ENCODE measurements at places on chromosomes 2 and 18. TPM values are rescaled to one million over a fixed set of nuclear protein-coding genes. Genes with fewer than 3 reads are reported as not detected.

DNA sequence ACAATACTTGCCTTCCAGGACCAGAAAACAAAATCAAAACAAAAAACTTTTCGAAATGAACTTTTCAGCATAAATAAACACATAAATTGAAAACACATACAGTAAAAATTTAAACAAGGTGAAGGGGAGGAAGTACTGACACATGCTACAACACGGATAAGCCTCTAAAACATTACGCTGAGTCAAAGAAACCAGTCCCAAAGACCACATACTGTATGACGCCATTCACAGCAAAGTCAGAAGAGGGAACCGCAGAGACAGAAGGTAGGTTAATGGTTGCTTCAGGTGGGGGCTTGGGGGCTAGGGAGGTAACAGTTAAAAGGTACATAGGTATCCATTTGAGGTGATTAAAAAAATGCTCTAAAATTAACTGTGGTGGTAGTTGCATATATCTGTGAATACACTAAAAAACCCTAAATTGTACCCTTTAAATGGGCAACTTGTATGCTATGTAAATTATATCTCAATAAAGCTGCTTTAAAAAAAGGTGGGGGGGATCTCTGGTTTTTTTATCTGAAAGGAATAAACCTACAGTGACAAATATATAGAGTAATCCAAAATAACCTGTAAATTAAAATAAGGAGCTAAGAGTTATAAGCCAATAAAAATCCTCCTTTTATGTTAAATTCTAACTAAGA lies 7.1 kb downstream of the COX7A2L start:
- no peak for DNase-seq

DNA sequence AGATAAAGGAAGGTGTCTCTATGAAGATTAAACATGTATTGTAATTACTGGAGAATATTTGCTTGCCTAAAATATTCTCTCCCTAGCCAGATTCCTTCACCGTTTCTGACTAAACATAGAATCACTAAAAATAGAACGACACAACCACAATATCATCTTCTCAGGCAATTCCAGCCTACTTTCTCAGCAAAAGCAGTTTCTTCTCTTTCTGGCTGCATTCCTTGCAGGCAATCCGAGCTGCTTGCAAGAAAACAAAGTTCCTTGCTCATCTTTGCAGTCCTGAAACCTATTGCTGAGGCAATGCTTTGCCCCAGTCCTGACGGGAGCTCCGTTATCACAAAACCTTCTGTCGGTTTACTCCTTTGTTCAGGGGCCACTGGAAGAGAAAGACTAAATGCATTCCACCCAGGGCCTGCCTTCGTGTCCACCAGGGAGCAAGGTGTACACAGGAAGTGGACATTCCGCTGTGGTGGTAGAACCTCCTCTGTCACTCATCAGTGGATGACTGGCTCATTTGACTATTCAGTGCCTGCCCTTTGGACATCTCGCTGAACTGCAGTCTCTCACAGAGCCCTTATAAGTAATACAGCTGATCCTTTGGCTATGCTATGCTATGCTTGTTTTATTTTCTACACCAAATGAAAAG lies 239.2 kb upstream of the DOK6 start:
- DNase-seq = no peak

DNA sequence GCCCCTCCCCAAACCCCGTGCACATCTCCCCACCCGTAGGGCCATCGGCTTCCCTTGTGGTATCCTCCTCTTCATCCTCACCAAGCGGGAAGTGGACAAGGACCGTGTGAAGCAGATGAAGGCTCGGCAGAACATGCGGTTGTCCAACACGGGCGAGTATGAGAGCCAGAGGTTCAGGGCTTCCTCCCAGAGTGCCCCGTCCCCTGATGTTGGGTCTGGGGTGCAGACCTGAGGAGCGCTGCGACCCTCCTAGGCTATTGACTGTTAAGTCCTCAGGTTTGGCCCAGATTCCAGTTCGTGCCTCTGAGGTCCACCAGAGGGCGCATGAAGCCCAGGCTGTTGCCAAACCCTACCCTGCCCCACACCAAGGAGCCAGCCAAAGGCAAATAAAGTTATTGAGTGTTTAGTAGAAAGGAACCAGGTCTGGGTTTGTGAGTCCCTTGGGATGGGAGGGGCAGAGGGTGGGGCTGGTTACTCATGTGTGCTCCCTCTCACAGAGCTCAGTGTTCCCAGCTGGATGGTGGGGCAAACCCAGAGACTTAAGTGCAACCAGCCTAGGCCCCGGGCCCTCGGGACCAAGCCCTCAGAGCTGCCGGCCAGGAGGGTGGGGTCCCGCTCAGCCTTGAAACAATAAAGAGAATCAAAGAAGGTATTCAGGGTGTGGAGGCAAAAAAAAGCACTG lies 2.4 kb downstream of the PNKD start:
- no peak for DNase-seq

DNA sequence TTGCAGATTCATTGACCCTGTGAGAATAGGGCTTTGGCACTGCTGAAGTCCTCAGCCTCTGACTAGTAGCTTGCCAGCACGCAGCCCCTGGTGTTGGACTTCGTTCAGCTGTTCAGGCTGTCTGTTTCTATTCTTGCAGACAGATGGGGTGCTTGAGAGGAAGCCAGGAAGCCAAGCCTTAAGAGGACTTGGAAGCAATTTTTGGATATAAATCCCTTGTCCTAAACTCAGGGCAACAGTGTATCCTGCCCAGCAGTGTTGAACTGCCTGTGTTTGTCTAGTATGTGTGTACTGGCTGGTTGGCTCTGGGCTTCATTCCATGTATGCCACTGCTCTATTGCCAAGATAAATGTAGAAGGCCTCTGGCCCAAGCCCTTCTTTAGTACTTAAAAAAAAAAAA lies 108.6 kb downstream of the COMMD1 start:
- no peak for DNase-seq

DNA sequence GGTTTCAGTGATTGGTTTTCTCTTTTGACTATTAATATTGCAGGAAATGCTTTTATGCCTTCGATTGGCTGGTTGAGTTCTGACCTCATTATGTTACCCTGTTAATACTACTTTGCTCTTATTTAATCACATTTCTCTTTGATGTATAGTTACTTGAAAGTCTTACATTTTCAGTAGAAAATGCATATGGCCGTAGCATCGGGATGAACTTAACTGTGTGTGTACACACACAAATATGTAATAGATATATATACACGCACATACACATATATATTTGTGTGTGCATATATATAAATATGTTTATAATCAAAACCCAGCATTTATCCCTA lies 1.6 kb downstream of the EPC2 start:
- DNase-seq = no peak

DNA sequence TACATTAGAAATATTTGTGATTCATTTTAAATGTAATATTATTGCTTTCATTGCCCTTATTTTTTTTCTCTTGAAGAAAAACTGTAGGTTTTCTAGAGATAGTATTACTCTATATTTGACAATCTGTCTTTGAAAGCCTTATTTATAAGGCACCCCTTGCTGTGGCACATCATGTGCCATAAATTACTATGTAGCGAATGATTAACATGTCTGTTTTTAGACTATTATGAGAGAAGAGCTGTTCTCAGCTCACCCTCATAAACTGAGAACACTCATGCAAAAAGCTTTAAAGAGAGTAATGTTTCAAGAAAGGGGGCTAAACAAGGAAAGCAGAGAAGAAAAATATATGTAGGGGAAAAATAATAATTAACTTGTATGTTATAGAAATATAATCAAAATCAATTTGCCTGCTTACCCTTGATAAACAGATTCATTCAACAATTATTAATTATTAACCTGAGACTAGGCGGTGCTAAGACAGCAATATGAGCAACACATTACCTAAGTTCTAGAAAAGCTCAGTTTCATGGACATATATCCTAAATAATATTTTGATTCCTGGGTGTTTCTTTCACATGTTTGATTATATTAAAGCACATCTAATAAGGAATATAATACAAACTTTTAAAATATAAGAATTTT lies 69.0 kb downstream of the RAB3GAP1 start:
- no peak for DNase-seq

- no peak for DNase-seq
Measured at GRCh38 chr18:12233378-12233777, 20.8 kb upstream of the CIDEA start.

DNA sequence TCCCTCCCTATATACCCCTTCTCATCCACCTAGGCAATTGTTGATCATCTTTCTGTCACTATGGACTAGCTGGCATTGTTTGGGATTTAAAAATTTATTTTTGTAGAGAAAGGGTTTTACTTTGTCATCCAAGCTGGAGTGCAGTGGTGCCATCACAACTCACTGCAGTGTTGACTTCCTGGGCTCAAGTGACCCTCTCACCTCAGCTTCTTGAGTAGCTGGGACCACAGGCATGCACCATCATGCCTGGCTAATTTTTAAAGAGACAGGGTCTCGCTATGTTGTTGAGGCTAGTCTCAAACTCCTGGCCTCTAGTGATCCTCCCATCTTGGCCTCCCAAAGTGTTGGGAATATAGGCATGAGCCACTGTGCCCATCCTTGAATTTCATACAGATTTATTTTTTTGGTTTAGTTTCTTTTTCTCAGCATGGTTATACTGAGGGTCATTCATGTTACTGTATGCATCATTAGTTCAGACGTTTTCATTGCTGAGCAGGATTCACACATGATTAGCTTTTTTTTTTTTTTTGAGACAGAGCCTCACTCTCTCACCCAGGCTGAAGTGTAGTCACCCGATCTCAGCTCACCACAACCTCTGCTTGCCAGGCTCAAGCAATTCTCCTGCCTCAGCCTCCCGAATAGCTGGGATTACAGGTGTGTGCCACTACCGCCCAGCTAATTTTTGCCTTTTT lies 8.6 kb upstream of the PCARE start:
- no peak for DNase-seq

GRCh38 chr2:158232476-158232875 lies 130.8 kb downstream of the UPP2 start:
- no peak for DNase-seq

DNA sequence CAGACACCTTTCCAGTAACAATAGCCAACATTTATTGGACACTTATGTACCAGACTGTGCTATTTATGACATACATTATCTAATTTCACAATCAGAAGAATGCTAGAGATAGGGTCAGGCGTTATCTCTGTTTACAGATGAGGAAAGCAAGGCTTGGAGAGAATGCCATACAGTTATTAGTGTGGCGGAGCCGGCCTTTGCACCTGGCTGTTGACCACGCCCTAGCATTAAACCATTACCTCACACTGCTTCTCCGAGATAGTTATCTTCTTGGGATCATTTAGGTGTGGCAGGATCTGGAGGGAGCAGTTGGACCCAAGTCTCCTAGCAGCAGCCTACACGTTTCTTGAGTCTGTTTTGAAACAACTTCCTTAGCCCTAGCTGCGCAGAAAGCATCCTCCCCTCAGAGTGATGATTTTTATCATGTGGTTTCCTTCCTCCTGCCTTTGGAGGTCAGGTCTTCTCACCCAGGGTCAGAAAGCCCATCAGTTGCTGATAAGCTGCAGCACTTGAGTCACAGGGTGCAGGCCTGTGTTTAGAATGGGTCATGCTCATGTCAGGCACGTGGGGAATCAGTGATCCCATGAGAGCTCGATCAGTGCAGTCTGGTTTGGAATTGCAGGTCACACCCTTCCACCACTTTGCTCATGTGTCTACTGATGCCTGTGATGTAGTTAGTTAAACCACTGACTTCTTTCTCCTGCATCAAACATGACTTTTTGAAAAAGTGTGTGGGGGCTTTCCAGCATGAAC lies 118.2 kb downstream of the SPTBN1 start:
- no peak for DNase-seq

- DNase-seq = no peak
Measured at GRCh38 chr2:149009576-149010461, 28.7 kb upstream of the LYPD6B start.

DNA sequence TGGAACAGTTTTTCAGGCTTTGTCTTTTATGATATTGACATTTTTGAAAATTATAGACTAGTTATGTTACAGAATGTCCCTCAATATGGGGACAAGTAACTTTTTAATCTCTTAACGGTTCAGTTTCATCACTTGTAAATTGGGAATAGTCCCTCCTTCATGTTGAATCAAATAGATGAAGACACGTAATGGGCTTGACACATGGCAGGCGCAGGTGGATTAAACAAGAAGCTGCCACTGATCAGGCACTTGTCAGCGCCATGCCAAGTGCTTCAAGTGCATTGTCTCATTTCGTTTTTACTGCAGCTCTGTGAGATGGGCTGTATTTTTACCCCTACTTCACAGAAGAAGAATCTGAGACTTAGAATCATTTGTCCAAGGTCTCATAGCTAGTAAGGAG lies 9.5 kb upstream of the SMAD4 start:
- no peak for DNase-seq

DNA sequence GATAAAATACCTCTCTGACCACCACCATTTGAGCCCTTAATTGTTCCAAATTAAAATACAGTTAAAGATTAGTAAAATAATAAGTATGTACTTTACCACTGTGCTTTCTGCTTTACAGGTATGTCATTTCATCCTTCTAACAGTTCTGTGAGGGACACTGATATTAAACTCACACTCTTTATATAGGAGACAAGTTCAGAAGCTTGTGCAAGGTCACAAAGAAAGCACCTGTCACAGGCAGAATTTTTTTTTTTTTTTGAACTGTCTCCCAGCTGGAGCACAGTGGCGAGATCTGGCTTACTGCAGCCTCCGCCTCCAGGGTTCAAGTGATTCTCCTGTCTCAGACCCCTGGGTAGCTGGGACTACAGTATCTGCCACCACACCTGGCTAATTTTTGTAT lies 21.6 kb upstream of the GPR75 start:
- DNase-seq = no peak

DNA sequence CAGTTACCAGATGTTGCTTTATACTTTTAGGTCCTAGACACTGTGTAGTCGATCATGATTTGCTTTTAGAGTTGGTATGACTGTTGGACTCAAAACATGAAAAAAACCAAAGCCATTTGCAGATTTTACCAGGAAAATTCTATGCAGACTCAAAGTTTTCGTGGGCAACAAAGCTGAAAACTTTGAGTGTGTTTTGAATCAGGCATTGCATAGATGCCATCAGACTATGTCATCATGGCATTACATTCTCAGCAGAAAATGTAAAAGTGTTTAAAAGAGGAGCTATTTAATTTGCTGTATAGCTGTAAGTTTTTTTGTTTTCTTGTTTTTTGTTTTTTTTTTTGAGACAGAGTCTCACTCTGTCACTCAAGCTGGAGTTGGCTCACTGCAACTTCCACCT lies 43.5 kb upstream of the ELAC1 start:
- DNase-seq = no peak

GRCh38 chr18:12079491-12080237 lies 14.0 kb upstream of the ANKRD62 start:
- DNase-seq = no peak

- DNase-seq = no peak
Measured at GRCh38 chr18:23631746-23632145, 31.0 kb downstream of the ANKRD29 start.

GRCh38 chr18:44848644-44849335 lies 168.1 kb downstream of the SETBP1 start:
- DNase-seq = no peak

- DNase-seq = no peak
Measured at GRCh38 chr2:213679894-213680293, 395.6 kb downstream of the SPAG16 start.

GRCh38 chr2:38627391-38627790 lies 24.7 kb upstream of the HNRNPLL start:
- no peak for DNase-seq

- no peak for DNase-seq
Measured at GRCh38 chr2:112762276-112762675, 2.1 kb downstream of the CKAP2L start.

- no peak for DNase-seq
Measured at GRCh38 chr2:214839464-214839863, 30.0 kb upstream of the BARD1 start.

Gene ALLC
- not detected for total RNA-seq

Gene CHRNG
- not detected for total RNA-seq

Gene DSEL
- 19.8 TPM for total RNA-seq

All from mesenteric fat pad (tissue), 1 donor.